AG04449 (cell line): ENCODE measurements at places on chromosomes 5 and 9.

GRCh38 chr9:109799141-109799540, 19.1 kb downstream of the PALM2AKAP2 start:
- DNase-seq: no peak

DNA sequence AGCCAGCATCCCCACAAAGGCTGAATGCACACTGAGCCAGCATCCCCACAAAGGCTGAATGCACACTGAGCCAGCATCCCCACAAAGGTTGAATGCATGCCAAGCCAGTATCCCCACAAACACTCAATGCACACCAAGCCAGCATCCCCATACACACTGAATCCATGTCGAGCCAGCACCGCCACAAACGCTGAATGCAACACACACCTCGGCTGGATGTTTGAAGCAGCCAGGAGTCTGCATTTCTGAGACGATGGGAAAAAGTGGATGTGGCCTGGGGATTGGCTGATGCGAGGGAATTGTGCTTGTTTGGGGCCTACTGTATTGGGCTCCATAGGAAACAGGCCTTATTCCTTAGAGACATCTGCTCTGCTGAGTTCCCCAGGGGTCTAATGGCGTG, 30.9 kb upstream of the CEP72 start:
- DNase-seq: no peak

- DNase-seq: no peak
Measured at GRCh38 chr5:167096816-167097215, 1194.6 kb upstream of the WWC1 start.

DNA sequence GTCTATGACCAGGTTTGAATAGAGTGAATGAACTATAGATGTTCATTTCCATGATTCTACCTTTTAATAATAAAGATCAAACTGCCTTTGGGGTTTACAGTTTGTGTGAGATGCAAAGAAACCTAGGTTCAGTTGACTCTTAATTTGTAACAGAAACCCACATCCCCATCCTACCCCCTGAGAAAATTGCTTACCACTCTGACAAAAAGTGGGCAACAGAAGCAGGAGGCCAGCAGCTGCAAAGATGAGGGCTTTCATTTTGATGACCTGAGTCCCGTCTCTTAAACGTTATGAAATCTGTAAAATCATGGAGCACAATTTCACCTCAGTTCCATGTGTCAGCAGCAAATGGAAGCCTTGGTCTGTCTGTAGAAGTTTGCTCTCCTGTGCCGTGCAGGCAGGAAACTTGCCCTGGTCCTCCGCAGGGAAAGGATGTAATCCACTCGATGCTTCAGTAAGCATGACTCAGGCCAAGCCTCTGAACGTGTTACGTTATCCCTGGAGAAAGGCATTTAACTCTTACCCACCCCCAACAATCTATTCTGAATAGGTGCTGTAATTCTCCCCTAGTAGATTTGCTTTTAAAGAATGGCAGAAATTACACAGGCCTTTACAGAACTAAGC, at the start of gene F2RL2:
TSS of gene F2RL2 (minus strand) at position 431 of the 624 bp plus-strand sequence. CDS start at position 258, 173 bp downstream.
- no peak for DNase-seq

DNA sequence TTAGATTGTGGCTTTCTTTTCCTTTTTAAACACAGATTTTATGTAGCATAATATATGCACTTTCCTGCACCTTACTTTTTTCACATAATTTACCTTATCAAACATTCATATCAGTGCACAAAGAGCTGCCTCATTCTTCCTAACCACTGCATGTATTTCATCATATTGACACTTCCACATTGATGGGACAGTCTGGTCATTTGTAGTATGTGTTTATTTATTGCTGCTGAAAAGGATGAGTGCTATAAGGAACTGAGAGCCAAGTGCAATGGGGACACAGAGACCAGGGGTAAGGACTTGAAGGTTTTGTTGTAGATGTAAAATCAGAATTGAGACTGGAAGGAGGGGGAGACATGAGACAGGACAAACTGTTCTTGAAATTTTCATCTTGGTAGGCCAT, 193.8 kb downstream of the SMARCA2 start:
- DNase-seq: no peak

DNA sequence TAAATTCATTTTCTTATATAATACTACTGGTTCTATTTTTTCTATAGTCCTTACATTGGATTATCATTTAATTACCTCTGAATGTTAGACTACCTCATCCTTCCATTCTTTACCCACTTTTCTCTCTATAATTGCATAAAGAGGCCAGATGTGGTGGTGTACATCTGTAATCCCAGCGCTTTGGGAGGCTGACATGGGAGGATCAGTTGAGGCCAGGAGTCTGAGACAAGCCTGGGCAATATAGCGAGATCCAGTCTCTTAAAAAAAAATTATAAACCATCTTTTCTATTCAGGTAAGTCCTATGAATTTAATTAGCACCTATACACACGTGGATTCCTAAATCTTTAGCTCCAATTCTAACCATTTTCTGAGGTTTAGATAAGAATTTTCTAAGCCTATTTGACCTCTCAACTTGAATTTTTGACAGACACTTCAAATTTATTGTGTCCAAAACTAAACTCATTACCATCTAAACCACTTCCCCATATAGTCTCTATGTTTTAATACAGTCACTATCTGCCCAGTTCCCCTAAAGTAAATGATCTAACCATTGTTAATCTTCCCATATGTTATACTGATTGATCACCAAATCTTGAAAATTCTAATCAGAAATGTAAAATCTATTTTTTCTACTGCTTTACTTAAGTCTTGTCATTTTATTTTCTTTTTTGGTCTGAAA, 33.0 kb upstream of the CHD1 start:
- DNase-seq: no peak

- DNase-seq: no peak
Measured at GRCh38 chr9:134605351-134605965, 36.1 kb upstream of the COL5A1 start.

DNA sequence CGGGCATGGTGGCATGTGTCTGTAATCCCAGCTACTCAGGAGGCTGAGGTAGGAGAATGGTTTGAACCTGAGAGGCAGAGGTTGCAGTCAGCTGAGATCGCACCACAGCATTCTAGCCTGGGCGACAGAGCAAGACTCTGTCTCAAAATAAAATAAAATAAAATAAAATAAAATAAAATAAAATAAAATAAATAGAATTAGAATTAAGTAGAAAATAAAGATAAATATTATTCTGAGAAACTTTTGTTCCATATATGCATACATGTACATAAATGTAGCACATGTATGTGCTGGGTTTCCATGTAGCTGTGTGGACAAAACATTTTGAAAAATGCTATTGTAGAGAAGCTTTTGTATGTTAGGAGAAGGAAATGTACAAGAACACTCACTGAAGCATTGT, 129.4 kb upstream of the VLDLR start:
- no peak for DNase-seq

DNA sequence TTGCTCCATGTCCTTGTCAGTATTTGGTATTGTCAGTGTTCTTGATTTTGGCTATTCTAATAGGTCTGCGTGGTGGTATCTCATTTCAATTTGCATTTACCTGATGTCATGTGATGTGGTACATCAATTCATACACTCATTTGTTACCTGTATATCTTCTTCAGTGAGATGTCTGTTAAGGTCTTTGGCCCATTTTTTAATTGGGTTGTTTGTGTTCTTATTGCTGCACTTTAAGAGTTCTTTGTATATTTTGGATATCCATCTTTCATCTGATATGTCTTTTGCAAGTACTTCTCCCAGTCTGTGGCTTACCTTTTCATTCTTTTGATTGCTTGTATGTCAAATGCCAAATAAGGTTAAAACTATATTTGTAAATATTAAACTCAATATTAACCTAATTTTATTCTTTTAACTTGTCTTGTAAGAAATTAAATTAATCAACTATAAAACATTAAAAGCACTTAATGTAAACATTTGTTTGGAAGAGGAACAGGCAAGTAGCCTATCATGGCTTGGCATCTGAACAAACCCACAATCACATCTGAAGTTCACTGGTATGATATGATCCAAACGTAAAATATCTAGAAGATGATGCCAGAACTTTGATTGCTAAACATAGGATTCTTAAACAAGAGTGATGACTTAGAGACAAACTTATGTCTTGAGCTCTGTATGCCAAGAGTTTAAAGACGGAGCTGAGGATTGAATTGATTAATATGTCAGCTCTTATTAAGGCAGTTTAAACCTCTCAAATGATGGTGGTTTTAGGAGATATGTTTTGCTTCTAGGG, 587.3 kb downstream of the ANXA1 start:
- no peak for DNase-seq

- no peak for DNase-seq
Measured at GRCh38 chr5:90476391-90476790, 1.7 kb downstream of the POLR3G start.

GRCh38 chr9:98380065-98380681, 124.7 kb upstream of the TBC1D2 start:
- DNase-seq: peak; percentile 14

DNA sequence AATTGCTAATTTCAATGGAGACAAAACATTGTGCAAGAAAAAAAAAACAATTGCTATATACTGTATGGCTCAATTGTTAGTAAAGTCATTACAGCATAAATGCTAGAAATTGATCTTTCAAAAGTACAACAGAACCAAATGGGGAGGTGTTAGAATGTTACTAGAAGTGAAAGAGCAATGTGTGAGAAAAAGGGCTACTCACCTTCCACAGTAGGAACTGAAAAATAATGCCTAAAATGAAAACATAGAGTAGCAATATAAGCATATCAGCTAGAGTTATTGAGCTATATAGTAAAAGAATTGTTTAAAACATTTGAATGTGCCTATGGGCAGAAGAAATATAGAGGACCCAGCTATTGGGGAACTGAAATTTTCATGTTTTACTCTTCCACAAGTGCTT, 10.9 kb upstream of the RXFP3 start:
- DNase-seq: no peak

GRCh38 chr5:68533051-68533450, 317.5 kb downstream of the PIK3R1 start:
- no peak for DNase-seq

DNA sequence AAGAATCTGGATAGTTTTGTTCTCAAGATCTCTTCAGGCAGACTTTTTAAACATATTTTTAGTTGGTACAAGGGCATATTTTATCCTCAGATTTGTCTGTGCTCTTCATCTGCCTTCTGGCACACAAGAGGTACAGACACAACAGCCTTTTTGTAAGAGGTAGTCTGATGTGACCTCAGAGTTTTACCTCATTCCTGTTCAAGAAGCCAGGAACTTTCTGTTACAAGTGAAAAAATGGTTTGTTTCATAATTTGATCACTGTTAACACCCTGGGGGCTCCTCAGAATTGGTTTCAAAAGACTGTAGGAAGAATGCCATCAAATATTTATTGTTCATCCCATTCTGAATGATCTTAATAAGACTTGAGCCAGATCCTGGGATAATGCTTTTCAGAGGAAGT, 136.7 kb downstream of the PRKACG start:
- no peak for DNase-seq

DNA sequence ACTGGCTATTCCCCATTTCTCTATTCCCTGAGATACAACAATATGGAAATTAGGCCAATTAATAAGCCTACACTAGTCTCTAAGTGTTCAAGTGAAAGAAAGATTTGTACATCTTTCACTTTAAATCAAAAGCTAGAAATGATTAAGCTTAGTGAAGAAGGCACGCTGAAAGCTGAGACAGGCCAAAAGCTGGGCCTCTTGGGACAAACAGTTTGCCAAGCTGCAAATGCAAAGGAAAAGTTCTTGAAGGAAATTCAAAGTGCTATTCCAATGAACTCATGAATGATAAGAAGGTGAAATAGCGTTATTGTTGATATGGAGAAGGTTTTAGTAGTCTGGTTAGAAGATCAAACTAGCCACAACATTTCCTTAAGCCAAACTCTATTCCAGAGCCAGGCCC, 256.2 kb downstream of the ZSWIM6 start:
- DNase-seq: no peak

- DNase-seq: no peak
Measured at GRCh38 chr5:135743181-135743580, 91.3 kb upstream of the SLC25A48 start.

- no peak for DNase-seq
Measured at GRCh38 chr5:130476325-130476724, 572.1 kb downstream of the CHSY3 start.

- DNase-seq: no peak
Measured at GRCh38 chr9:134243778-134244467, 79.6 kb upstream of the RNU6ATAC start.

- peak; percentile 14 for DNase-seq
Measured at GRCh38 chr9:83220730-83221129, 157.8 kb upstream of the RASEF start.

GRCh38 chr9:123562844-123563346, 206.9 kb downstream of the CRB2 start:
- DNase-seq: peak; percentile 93

- no peak for DNase-seq
Measured at GRCh38 chr5:131296213-131296672, 32.4 kb downstream of the CDC42SE2 start.

GRCh38 chr9:37329576-37329975, 92.9 kb upstream of the GRHPR start:
- DNase-seq: no peak
